CD4-positive, alpha-beta T cell treated with Interleukin-17A for 1 hour (primary cell): ENCODE measurements at places on chromosomes 5 and 9.

DNA sequence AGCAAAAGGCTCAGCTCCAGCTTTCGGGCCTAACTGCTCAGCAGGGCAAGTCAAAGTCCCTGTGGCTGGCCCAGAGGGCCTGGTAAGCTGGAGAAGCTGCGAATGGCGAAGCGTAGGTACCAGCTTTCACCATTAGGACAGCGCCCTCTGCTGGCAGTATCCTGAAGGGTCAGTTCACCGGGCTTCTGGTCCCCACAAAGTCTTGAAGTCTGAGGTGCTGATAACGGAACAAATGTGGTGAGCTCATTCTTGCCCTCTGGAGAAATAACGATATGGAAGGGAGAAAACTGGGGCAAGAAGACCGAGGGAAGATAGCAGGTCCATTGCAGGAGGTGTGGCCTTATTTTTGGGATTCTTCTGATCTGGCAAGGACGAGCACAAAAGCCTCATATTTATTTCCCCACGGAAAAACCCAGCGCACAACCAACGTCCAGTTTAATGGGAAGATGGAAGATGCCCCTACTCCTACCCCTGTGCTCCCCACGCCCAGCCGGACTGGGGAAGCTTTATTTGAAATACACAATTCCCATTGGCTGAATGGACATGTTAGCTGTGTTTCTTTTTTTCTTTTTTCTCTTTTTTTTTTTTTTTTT is 7.2 kb downstream of the SOWAHA start:
- peak; percentile 89 for DNase-seq

- DNase-seq: no peak
Measured at GRCh38 chr9:104961701-104962359, 33.9 kb upstream of the ABCA1 start.

- DNase-seq: no peak
Measured at GRCh38 chr5:38135486-38136039, 122.8 kb upstream of the EGFLAM start.

- DNase-seq: peak; percentile 58
Measured at GRCh38 chr5:140632366-140633020, 482 bp downstream of the CD14 start.

GRCh38 chr9:73684601-73685000 is 532.9 kb downstream of the ANXA1 start:
- DNase-seq: no peak

DNA sequence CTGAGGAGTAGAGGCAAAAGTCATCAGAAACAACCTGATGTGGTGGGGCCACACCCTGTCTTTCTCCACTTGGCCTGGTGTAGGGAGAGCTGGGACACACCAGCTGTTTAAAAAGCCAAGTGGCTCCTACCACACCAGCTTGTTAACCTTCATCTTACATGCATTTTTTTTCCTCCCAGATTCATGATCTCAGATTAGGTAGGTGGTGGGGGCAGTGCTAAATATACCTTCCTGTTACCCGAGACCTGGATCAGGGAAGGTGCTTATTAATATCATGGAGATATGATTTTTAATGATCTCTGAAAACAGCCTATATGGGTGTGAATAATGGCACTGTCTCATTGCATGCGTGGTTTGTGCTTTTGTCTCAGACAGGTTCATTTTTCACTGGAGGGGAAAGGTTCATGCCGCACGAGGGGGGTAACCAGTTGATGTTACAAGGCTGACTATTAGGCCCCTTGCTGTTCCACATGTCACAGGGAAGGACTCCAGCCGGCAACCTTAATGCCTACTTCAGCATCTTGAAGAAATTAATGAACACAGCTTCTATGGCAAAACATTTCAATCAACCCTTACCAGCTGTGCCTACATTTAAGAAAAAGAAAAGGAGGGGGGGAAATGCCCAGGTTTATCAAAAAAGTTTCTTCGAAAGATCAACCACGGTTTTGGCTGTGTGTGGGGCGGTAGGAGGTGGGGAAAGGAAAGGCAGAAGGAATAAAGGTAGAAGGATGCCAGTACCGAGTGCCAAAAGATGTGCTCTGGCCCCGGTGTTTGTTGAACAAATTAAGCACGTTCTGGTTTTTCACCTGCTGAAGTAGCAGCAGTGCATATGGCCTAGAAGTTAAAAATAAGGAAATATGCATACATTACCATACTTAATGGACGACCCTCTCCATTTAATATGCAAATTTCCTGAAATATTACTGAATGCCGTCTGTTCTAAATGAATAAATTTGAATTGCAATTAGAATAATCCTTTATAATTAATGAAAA is 185.4 kb downstream of the EBF1 start:
- DNase-seq: no peak

- DNase-seq: no peak
Measured at GRCh38 chr9:3863686-3864085, 337.9 kb upstream of the RFX3 start.

DNA sequence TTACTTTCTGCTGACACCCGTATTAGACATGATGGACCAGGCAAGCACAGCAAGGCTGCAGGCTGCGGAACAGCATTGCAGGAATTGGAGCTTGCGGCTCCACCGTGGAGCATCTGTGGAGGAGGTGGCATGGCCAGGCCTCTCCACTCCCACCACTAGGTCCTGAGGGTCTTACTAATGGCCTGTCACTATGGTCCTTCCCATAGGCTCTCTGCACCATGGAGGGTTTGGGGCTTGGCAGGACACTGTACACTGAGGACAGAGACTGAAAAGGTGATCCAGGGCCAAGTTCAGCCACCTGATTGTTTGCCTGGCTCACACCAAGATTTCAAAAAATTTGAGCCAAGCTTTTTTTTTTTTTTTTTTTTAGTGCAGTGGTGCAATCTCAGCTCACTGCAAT is 14.3 kb upstream of the ZBTB43 start:
- no peak for DNase-seq

DNA sequence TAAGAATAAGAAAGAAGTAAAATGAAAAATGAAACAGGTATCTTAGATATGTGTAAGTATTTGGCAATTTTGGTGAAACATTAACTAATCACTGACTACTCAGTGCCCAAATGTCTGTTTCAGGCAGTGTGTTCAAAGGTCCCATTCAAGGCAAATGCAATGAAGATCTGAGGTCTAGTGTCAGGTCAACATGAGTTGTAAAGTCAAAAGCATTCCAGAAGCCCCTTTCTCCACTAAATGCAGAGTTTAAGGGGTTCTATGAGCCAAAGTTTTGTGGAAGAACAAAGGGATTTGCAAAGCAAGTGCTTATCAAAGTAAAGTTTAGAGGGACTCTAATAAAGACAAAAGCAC is 71.0 kb upstream of the GPBP1 start:
- no peak for DNase-seq

DNA sequence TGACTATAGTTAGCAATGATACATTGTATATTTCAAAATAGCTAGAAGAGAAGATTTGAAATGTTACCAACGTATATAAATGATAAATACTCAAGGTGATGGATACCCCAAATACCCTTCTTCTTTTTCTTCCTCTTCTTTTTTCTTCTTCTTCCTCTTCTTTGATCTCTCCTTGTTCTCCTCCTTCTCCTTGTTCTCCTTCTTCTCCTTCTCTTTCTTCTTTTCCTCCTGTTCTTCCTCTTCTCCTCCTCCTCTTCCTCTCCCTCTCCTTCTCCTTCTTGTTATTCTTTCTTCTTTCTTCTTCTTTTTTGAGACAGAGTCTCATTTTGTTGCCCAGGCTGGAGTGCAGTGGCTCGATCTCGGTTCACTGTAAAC is 616 bp upstream of the SPEF2 start:
- no peak for DNase-seq

- no peak for DNase-seq
Measured at GRCh38 chr5:41598011-41598410, 87.6 kb upstream of the PLCXD3 start.

GRCh38 chr5:7053528-7054209 is 340.4 kb downstream of the TENT4A start:
- DNase-seq: no peak

- DNase-seq: no peak
Measured at GRCh38 chr5:179901462-179901861, 6.2 kb downstream of the TBC1D9B start.

GRCh38 chr5:153400931-153401330 is 89.5 kb upstream of the GRIA1 start:
- no peak for DNase-seq

DNA sequence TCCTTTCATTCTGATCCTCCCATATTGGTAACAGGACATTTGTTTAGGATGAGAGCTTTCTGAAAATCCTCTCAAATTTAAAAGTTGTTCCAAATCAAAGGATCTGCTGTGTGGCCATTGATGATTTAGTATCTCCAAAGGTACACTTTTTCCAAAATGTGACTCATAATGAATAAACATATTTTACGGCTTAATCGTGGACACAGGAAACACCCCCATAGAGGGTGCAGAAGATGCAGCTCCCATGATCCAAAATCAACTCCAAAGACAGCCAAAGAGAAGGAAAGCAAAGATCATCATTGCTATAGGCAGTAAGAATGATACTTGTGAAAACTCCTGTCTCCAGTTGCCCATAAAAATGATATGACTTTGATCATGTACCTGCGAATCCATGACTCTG is 239.7 kb downstream of the PIK3R1 start:
- DNase-seq: no peak

DNA sequence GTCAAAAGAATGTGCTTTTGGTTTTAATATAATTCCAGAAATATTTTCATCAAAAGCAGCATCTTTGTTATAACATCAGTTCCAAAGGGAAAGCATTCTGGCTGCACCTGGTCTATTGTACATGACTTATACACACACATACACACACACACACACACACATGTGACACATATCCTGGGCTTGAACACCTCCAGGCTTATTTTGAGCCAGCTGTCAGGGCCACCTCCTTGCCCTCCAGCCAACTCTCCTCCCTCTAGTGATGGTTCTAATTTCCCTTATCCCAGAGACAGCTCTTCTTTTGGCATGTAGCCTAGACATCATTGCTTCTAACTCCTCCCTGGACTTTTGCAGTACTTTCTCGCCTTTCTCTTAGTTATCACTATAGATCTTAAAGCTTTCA is 115.0 kb downstream of the PIK3R1 start:
- DNase-seq: no peak

GRCh38 chr5:16853518-16853917 is 82.6 kb downstream of the MYO10 start:
- DNase-seq: no peak

- no peak for DNase-seq
Measured at GRCh38 chr5:160455600-160455999, 33.9 kb downstream of the PTTG1 start.

GRCh38 chr5:88238732-88239131 is 29.9 kb downstream of the TMEM161B start:
- DNase-seq: no peak

DNA sequence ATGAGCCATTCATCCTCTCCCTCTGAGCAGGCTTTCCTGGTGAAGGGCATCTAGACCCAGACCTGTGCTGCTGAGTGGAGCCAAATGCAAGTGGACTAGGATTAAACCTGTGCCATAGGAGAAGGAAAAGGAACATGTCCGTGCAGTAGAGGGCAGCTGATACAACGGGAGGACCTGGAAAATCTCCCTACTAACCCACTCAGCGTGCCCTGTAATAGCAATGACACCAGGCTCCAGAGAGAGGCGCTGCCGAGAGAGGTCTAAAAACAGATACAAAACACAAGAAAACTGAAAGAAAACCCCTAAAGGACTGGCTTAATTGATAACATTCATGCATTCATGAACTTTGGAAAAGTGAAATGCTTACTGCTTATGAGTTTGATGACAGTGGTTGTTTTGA is 60.8 kb downstream of the PFDN1 start:
- no peak for DNase-seq

GRCh38 chr9:133773889-133774655 is 35.9 kb upstream of the SARDH start:
- DNase-seq: no peak

DNA sequence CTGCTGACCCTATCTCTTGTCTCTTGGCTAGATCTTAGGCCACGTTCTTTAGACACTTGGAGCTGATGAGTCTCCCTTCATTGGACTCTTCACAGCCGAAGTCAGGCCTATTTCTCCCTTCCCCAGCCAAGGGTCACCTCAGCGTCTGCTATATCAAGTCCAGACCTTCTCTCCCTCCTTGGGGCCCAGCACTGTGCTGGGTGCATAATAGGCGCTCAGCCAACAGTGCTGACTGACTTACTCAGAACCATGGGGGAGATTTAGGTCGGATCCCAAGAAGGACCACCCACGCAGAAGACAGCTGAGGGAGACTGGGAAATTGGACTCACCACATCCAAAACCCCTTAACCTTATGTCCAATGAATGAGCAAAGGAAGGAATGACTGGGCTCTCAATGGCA is 5.6 kb upstream of the AMBP start:
- DNase-seq: no peak

DNA sequence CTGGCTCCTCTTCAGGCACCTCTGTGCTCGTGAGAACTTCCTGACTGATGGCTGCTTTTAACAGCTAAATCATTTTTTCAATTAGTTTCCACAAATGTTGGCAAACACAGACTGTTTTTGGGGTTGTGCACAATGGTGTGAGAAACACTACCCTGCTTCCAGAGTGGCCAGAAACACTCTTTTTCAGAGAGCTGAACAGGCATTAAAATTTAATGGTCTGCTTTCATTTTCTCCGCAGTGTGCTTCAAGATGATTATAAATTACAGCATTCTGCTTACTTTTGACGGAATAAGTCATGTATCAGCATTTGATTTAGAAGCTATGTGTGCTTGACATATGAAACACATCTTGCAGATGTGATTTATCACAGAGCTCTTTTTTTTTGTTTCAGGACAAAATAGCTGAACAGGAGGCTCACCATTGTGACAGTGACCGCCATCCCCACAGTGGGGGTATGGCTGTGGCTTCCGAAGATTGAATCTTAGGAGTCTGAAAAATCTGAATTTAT is 454.5 kb upstream of the ZNF608 start:
- no peak for DNase-seq

DNA sequence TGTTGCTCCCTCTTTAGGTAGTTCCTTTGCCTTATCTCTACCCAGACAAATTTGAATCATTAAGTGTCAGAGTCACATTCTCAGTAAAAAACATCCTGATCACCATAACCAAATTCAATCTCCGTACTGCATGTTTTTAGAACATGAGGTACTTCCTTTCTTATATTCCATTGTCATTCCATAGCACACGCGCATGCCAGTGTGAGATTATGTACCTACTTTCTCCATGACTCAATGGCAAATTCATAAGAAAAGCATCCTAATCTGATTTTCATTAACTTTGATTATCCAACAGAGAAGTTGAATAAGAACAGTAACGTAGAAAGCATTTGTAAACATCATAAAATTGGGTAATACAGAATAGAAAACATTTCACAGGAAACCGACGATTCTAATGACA is 1118.6 kb upstream of the CDH9 start:
- no peak for DNase-seq

DNA sequence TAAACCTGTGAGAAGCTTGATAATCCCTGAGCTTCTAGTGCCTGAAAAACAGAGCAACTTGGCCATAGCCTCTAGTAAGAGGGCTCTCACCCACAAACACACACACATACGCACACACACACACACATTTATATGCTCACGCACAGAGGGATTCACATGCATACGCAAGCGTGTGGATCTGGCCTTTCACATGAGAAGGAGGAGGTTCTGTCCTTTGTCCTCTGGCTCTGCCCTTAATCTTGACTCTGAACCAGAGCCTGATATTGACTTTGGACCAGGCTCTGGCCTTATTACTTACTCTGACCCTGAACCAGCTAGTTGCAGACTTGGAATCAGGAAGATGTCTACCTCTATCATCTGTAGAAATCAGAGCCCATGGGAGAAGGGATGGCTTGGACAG is 10.0 kb upstream of the P4HA2 start:
- DNase-seq: no peak
